ENCODE measurements at places on chromosomes 7 and 10. TPM values are rescaled to one million over a fixed set of nuclear protein-coding genes. Genes with fewer than 3 reads are reported as not detected.
A peak's percentile ranks its signal among the peaks of the same experiment; 100 is the strongest.

DNA sequence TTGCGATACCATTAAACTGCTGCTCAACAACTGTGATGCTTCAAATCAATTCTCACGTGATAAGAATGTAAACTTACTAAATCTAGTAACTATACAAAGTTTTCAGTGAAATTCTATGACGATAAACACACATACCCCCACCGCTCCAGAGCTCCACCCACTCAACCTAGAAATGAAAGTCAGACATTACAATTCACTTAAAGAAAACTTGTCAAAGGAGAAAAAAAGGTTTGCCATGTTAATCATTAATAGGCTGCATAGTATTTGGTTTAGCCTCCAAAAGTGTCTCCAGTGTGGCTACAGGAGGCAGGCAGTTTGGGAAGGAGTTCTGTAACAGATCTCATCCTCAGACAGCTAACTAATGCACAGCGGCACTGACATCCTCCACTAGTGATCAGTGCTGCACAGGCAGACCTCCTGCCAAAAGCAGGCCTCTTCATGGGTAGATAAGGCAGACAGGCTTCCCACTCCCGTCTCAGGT, 3.1 kb downstream of the HERPUD2 start:
- peak; percentile 22 for DNase-seq

DNA sequence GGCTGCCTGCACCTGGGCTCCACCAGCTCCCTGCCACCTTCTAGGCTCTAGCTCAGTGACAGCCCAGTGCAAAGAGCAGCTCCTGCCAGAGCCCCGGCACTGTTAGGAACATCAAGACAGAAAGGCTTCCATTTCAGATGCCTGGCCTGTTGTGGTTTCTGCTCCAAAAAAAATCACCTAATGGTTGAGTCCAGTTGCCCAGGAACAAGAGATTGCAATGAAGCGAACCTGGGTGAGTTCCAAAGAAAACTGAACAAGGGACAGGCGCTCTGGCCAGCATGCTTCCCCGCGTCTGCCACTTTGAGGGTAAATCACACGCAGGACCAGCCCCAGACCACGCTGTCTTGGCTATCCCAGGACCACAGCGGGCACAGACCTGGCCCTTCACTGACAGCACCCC, 47.0 kb upstream of the RASGEF1A start:
- DNase-seq, result no peak

DNA sequence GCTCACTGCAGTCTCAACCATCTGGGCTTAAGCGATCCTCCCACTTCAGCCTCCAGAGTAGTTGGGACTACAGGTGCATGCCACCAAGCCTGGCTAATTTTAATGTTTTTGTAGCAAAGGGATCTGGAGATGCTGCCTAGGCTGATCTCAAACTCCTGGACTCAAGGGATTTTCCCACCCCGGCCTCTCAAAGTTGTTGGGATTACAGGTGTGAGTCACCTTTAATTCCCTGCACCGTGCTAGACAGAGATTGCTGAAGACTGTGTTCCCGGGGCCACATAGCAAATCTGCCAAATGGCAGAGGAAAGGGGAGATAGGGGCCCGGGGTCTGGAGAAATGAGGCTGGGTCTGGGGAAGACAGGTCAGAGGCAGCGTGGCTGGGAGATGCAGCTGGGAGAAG, 20.6 kb upstream of the PSMG3 start:
- DNase-seq, result no peak

DNA sequence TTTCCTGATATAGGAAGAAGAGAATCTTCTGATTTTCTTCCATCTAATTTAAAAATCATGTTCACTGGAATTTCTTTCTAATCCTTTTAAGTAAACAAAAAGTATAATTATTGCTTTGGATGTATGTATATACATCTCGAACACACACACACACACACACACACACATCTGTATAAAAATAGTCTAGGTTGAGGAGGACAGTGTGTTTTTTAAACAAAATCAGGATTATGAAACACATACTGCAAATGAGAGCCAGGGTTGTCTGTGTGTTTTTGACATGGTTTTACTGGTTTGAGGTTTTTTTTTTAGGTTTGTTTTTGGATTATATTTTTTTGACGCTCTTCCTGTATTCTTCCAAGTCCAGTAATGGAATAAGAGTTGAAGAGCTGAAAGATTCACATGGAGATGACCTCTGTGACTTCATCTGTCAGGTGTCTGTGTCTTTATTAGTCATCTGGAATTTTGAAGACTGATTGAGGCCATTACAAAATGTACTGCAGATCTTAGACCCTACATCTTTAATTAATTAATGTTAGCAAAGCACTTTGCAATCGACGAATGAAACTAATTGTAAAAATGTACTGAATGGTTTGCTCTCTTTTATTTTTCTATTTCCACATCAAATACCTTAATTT, 237.1 kb downstream of the SUGCT start:
- DNase-seq, result no peak

GRCh38 chr7:42575171-42575570, 336.7 kb downstream of the C7orf25 start:
- no peak for DNase-seq

The ASB15 gene
- not detected for total RNA-seq

- DNase-seq, result no peak
These were observed 19.2 kb downstream of the YKT6 start for GRCh38 chr7:44220046-44220357.

The MMRN2 gene
- 0.56 TPM for total RNA-seq

DNA sequence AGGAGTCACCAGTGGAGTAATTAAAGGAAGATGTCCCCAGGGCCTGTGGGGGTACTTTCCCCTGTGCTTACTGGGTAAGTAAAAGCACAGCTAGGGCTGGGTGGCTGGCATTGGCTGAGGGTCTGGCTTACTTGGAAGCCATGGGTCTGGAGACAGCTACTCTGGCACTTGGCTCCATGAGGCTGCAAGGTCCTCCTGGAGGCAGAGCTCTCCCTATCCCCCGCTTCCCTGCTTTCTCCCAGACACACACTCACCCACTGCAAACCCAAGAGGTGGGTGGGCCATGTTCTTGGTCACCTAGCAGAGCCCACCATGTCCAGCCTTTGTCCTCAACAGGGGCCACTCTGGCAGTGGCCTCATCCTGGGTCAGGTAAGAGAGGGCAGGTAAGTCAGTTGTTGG, 13.3 kb downstream of the EMX2 start:
- DNase-seq, result no peak

DNA sequence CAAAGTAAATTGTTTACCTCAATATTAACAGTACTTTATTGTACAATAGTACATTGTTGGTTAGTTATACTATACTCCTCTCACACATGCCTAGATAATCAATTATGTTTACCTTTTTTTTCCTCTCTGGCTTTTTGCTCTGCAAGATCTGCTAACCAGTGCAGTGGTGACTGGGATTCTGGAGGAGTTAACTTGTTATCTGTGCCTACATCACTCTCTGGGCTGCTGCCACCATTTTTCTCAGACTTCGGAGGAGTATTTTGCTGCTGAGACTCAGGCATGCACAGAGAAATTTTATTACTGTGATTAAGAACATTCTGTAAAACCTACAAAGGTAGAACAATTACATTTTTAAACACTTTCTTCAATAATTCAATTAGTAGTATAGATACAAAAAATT, 59.7 kb downstream of the NRBF2 start:
- no peak for DNase-seq

The TET1 gene
- 4.3 TPM for total RNA-seq

DNA sequence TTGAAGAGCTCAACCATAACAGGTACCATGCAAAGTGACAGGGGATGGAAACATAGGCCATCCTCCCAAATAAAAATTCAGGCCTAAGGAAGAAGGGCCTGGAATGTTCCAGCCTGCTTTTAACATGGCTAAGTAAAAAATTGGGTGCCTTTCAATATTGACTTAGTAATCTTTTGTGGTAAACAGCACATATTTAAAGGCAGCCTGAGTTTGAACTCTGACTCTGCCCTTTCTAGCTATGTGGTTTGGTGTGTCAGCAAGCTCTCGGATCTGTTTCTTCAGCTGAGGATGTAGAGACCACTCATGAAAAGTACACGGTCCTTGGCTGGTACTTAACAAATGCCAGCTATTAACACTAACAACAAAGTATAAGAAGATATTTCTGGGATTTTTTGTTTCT, 191.8 kb upstream of the CDCA7L start:
- DNase-seq, result peak; percentile 38

DNA sequence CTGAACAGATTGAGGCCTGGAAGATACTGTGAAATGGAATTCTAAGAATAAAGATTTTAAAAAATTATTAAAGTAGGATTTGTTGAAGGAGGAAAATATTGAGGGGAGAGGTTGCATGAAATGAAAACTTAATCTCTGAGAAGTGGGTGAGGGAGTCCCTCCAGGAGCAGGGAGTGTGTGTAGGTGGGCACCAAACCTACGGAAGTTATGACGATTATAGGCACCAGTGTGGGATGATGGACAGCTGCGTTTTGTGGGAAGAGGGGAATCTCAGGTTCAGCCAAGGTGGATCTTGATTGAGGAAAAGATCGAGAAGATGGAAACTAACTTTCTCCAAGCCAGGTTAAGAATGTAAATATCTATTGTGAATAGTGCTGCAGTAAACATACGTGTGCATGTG, 246.4 kb downstream of the CCDC3 start:
- no peak for DNase-seq

- DNase-seq, result no peak
These were observed 9.0 kb upstream of the ARPC1B start for GRCh38 chr7:99365318-99366141.

- DNase-seq, result no peak
These were observed 260.8 kb downstream of the SKAP2 start for GRCh38 chr7:26603631-26604030.

GRCh38 chr10:131790021-131790420, 110.8 kb upstream of the PPP2R2D start:
- no peak for DNase-seq

The PNLIPRP3 gene
- total RNA-seq, result not detected

The CLDN3 gene
- not detected for total RNA-seq

- no peak for DNase-seq
These were observed 17.9 kb downstream of the PAPSS2 start for GRCh38 chr10:87677595-87677994.

The TAS2R5 gene
- total RNA-seq, result 0.36 TPM

GRCh38 chr7:112646783-112647182, 143.4 kb downstream of the TMEM168 start:
- no peak for DNase-seq

The EEF1AKMT2 gene
- 22.8 TPM for total RNA-seq

- DNase-seq, result no peak
These were observed 31.3 kb downstream of the PAX2 start for GRCh38 chr10:100776671-100777070.

The KCND2 gene
- total RNA-seq, result under 0.01 TPM

DNA sequence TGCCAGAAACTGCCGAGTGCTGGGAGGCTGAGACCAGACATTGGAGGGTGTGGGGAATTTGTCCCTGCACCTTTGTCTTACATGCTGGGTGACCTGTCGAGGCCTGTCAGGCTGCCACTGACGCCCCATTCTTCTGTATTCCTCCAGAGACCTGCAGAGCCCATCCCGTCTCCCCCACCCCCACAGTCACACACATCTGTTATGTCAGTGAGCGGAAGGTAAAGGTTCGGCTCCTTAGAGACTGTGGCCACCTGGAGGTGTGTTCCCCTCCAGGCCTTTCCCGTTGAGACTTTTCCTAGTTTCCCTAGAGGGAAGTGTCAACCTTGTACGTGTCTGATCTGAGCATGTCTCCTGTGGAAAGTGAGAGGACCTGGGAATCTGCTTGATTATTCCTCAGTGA, 84.5 kb downstream of the ATXN7L1 start:
- no peak for DNase-seq

DNA sequence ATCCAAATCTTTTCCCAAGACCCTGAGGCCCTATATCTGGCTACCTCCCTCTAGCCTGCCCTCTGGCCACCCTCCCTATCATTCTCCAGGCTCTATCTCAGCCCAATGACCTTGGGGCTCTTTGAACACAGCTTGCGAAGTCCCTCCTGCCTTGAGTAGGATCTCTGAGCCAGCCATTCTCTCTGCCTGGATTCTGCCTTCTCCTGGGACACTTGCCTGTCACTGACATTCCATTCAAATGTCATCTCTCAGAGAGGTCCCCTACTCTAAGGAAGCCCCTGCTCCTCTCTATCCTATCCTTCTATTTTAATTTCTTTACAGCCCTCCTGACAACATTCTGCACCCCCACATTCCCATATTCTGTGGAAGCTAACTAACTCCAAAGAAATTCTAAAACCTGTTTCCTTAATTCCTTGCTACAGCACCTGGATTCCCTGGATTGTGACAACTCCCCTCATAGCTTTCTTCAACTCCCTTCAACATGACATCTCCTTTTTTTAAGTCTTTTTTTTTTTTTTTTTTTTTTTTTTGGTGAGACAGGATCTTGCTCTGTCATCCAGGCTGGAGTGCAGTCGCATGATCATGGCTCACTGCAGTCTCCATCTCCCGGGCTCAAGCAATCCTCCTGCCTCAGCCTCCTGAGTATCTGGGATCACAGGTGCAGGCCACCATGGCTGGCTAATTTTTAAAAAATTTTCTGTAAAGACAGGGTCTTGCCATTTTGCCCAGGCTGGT, 81.0 kb upstream of the ASAH2 start:
- no peak for DNase-seq

GRCh38 chr7:121328508-121329190, at the start of gene WNT16:
Gene WNT16 (plus strand): TSS chr7:121329000. CDS start chr7:121329293, 293 bp downstream.
- no peak for DNase-seq

- DNase-seq, result peak; percentile 72
These were observed 739.5 kb downstream of the SORCS1 start for GRCh38 chr10:106424981-106425380.

GRCh38 chr7:82595176-82595575, 151.6 kb upstream of the CACNA2D1 start:
- no peak for DNase-seq

GRCh38 chr10:87931836-87932230, 68.4 kb downstream of the PTEN start:
- peak; percentile 60 for DNase-seq

DNA sequence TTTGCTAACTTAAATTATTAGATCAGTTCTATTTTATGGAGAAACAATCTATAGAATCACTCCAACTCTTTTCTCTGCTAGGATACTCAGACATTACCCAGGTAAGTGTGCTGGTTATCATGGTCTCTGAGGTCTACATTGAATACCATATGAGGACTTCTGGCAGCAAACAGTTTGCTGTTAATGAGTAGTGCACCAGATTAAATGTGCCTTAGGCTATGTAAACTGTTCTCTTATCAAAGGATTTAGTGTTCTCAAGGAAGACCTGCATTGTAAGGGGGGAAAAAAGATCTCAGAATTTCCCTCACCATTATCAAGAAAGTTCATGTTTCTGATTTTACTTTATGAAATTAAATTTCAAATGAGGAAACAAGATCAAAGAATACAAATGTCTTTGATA, 107.5 kb downstream of the ITGB8 start:
- no peak for DNase-seq
